ENCODE measurements at places on chromosomes 4 and X. TPM values are rescaled to one million over a fixed set of nuclear protein-coding genes. Genes with fewer than 3 reads are reported as not detected.
A peak's percentile ranks its signal among the peaks of the same experiment; 100 is the strongest.

- DNase-seq, result no peak
These were observed 62.3 kb downstream of the DMD start for GRCh38 chrX:33149085-33149484.

The ADH1A gene
- total RNA-seq, result not detected

The TXK gene
- total RNA-seq, result 42.0 TPM

The GAGE12J gene
- total RNA-seq, result not detected

DNA sequence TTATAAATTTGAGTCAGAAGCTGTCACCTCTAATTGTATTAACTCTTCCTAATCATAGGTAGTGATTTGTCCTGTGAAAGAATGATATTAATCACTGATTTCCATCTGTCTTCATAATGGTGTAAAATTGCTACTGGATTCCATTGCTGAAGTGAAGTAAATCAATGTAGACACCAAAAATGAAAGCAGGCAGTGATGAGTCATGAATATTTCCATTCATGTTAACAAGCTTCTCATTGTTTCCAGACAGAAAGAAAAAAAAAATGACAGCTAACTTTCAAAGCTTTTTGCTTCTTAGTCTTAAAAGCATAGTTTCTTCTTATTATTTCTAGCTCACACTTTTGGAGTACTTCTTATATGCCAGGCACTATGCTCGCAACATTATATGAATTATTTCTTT lies 21.5 kb downstream of the FAM114A1 start:
- DNase-seq, result no peak

The FREM3 gene
- total RNA-seq, result not detected

DNA sequence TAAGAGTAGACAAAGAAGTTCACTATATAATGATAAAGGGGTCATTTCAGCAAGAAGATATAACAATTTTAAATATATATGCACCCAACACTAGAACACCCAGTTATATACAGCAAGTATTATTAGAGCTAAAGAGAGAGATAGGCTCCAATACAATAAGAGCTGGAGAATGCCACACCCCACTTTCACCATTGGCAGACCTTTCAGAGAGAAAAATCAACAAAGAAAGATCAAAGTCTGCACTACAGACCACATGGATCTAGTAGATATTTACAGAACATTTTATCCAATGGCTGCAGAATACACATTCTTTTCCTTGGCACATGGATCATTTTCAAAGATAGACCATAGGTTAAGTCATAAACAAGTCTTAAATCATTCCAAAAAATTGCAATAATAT lies 479.7 kb upstream of the DIAPH2 start:
- DNase-seq, result no peak

DNA sequence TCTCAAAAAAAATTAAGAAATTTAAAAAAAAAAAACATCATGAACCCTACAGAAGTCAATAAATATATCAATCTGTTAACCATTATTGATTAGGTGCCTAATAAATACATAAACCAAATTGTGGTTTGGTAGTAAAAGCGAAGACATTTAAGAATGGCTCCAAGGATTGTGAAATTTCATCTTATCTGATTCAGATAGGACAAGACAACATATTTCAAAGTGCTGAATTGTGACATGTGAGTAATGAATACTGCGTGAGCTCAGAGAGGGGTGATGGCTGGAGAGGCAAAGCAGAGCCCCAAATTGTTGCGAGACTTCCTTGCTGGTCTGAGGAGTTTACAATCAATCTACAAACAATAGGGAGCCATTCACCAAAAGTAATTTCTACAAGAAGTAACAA lies 8.2 kb downstream of the AMBN start:
- DNase-seq, result no peak

GRCh38 chrX:74923942-74924448 lies 1.3 kb downstream of the NEXMIF start:
- DNase-seq, result peak; percentile 6

GRCh38 chr4:152613351-152613750 lies 66.4 kb downstream of the TMEM154 start:
- no peak for DNase-seq

The GLUD2 gene
- total RNA-seq, result 0.27 TPM

The SLITRK4 gene
- not detected for total RNA-seq

GRCh38 chr4:101020956-101021355 lies 326.4 kb downstream of the PPP3CA start:
- DNase-seq, result peak; percentile 39

- DNase-seq, result no peak
These were observed 1621.2 kb downstream of the PCDH7 start for GRCh38 chr4:32341342-32341741.

DNA sequence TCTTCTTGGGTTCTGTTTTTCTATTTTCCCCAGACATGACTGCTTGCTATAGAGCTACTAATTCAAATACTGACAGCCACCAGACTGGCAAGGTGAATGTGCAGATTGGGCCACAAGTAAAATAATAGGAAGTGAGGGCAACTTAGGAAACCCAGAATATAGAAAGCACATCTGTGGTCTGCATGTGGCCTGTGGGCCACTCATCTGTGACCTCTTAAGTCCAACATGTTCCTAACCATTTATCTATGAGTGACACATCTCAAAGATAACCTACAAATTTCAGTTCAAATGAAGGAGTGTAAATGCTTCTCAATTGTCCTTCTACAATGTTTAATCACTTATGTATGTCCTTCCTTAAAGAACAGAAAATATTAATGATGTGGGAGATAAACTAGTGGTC lies 128.9 kb downstream of the REELD1 start:
- no peak for DNase-seq

The CYSLTR1 gene
- total RNA-seq, result 20.8 TPM

The POLN gene
- total RNA-seq, result 3.3 TPM

DNA sequence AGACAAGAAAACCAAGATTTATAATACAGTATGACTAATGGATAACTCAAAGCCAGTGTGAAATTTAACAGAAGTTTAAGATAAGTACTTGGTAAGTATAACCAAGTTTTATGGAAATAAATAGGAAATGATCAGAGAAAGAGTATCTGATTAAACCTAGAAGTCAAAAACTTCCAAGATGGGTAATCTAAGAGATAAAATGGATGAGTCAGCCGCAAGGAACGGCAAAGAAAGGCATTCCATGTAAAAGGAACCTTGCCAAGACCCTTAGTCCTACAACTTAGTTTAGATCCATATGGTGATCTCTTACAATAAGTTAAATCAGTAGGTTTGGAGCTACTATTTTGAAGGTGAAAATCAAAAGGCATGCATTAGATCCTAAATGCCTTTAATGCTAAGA lies 34.8 kb downstream of the LIN54 start:
- DNase-seq, result no peak

GRCh38 chrX:4971646-4972045 lies 1257.0 kb downstream of the NLGN4X start:
- DNase-seq, result no peak

DNA sequence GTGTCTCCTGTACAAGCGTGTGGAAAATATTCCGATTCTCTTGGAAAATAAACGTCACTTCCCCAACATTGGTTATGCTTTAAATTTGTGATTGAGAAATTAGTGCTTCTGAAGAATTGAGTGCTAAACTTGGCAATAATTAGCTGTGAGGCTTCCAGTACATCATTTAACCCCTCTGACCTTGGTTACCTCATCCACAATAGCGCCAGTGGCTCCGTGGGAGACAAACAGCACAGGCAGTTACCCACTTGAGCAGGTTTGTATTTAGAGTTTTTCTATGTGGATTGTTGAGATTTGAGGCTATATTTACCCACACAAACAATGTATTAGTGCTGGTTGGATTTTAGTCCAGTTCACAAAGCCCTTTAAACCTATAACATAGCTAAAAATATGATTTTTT lies 476.5 kb downstream of the NKX6-1 start:
- no peak for DNase-seq

- no peak for DNase-seq
These were observed 56.9 kb upstream of the ABCG2 start for GRCh38 chr4:88215351-88215750.

DNA sequence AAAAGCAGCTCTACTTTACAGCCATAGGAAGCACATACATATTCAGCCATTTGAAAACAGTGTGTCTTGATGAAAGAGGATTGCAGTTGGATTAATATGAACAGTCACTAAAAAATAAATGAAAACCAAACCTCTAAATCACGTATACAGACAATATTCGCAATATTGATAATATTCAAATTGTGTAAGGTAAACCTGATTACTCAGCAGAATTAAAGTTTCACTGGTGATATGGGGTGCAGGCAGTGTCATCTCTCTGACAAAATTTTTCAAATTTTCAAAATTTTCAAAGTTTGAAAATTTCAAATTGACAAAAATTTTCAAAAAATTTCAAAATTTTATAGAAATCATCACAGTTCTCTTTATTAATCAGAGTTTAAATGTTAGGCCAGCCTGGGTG lies 55.7 kb downstream of the FAT4 start:
- DNase-seq, result no peak

DNA sequence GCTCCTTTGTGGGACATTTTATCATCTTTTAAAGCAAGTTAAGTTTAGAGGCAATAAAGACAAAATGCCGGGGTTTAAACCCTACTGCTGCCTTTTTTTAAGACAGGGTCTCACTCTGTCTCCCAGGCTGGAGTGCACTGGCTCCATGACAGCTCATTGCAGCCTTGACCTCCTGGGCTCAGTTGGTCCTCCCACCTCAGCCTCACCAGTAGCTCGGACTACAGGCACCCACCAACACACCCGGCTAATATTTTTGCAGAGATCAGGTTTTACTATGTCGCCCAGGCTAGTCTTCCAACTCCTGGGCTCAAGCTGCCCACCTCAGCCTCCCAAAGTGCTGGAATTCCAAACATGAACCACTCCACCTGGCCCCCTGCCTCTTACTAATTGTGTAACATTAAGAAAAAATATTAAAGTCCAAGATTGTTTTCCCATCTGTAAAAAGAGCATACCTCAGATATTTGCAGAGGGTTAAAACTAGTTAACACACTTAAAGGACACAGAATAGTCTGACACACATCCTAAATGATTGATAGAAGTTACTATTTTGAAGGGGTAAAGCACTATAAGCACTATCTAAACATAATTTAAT lies 9.8 kb downstream of the HNRNPD start:
- no peak for DNase-seq

- no peak for DNase-seq
These were observed 110.7 kb downstream of the TMEM47 start for GRCh38 chrX:34546366-34546765.

The NUDT11 gene
- total RNA-seq, result 0.71 TPM

- no peak for DNase-seq
These were observed 60.3 kb downstream of the ADRA2C start for GRCh38 chr4:3826247-3827172.

DNA sequence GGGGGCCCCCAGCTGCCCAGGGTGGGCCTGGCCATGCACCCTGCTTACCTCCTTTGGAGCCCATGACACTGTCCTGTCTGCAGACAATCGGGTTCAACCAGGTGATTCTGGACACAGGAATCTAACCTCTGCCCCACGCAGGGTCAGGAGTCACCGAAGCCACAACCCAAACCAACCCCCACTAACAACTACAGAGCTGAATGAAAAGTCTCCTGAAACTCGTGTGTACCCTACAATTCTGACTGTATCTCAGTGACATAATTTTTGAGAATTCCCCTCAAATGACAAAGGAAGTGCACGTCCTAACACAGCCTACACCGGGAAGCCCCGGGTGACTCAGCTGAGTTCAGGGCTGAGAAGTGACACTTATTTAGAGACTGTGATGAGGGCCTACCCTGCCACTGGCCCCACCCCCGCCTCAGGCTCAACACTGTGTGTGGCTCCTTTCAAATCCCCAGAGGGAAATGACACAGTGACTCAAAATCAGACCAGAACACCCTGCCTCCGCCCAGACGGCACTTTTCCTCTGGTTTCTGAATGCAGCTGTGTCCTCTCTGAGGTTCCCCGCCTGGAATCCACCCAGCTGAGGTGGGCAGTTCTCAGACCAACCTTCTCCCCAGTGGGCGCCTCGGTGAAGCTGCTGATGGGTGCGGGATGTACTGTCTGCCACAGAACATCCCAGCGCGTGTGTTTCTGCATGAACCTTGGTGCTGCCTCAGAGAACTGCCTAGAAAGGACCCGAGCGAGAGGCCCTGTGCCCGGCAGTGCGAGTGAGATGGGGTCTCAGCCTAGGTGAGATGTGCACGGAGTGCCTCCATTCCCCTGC lies 9.9 kb downstream of the TNIP2 start:
- peak; percentile 80 for DNase-seq

DNA sequence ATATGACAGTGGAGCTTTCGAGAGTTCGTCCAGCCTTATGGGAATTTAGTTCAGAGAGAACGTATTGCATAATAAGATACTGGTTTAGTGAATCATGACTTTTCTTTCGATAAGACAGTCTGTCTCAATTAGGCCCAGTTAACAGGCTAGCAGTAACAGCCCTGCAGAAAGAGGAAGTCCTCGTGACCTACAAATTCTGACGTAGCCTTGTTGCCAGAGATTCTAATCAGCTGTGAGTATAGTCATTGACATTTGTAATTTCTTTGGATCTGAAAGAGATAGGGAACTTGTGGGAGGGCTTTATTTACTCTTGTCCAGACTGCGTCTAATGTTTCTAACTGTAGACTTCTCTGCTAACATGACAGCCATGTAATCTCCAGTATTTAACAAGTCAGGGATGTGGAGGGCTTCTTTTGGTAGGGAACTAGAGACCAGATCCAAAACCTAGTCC lies 15.8 kb downstream of the ART3 start:
- no peak for DNase-seq

- no peak for DNase-seq
These were observed 1.1 kb downstream of the ZFP42 start for GRCh38 chr4:187996502-187997177.

DNA sequence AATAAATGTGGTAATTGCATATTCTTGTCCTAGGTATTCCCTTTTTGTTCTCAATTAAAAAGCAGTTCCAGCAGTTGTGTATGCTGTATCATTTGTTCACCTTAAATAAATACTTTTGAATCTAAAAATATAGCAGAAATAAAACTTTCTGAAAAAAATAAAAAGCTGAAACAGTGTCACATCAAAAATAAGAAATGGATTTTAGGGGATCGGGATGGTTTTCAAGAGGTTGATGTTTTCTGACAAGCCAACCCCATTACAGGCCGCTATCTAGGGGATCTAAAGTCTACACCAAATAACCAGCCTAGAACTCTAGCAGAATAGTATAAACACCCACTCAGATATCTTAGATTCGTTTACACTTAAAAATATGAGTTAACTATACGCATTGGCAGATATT lies 95.4 kb upstream of the MAML3 start:
- no peak for DNase-seq

The POU3F4 gene
- not detected for total RNA-seq

The ASB5 gene
- total RNA-seq, result not detected

- peak; percentile 26 for DNase-seq
These were observed 1.5 kb downstream of the LAP3 start for GRCh38 chr4:17578482-17578891.

- no peak for DNase-seq
These were observed 1.2 kb downstream of the SLC39A8 start for GRCh38 chr4:102343964-102344519.

The DMD gene
- total RNA-seq, result 0.83 TPM

- DNase-seq, result peak; percentile 5
These were observed at the start of gene RAI2 for GRCh38 chrX:17860811-17861488. Gene RAI2 (minus strand): TSS chrX:17861298. CDS start chrX:17802010, 59,288 bp downstream.

- no peak for DNase-seq
These were observed 8.0 kb upstream of the ARSJ start for GRCh38 chr4:113987382-113987941.

All from activated CD4-positive, alpha-beta T cell treated with anti-CD3 and anti-CD28 coated beads, Interleukin-2, amount 10 ng/mL, durations not matched to agents 7 days and 5 days (primary cell).